ENCODE measurements at places on chromosomes 13 and 19. TPM values are rescaled to one million over a fixed set of nuclear protein-coding genes. Genes with fewer than 3 reads are reported as not detected.

Gene ZIK1
- total RNA-seq, result 38.5 TPM

Gene UHRF1
- total RNA-seq, result 66.6 TPM

GRCh38 chr19:2867025-2867991 is at the start of gene ZNF556:
ZNF556 (plus strand) TSS chr19:2867335; CDS start chr19:2867422, 87 bp downstream.
- DNase-seq, result no peak

- DNase-seq, result no peak
Observed at GRCh38 chr13:40447857-40448256, 218.6 kb downstream of the FOXO1 start.

DNA sequence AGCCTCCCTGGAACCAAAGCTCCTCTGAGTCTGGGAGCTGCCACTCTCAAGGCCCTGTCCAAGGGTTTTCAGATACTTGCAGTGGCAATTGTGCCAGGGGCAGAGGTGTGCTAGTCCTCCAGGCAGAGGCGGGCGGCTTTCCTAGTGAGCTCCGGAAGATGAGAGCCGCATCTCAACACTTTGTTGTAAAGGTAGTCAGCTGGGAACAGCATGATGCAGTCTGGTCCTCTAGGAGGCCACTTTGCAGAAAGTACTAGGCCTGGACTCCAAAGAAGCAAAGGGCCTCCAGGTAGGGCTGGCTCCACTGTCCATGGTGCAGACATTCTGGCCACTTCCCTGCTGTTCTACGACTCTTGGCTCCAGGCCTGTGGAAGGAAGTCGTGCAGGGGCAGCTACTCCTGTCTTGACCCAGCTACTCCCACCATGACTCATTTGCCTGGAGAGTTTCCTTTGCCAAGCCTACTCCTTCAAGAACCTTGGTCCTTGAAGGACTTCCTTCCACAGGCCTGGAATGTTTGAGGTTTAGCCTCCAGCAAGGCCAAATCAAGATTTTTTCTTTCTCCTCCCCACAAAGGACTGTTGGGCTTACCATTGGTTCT is 9.9 kb upstream of the ZNF536 start:
- no peak for DNase-seq

DNA sequence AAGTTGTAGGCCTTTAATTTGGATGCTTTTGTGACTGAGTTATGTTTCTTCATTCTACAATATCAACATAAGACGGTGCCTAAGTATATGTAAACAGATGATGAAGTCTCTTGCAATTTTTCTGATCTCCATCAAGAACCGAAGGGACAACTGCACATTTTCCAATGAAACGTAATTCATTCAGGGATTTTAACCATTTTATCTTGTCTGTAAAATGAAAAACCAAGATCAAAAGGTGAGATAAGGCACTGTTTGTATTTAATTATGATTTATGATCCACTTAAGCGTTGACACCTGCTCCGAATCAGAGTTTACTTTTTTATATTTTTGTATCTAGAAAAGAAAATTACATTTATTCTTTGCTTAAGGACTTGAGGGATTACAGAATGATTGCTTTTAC is 556.8 kb upstream of the ARGLU1 start:
- no peak for DNase-seq

DNA sequence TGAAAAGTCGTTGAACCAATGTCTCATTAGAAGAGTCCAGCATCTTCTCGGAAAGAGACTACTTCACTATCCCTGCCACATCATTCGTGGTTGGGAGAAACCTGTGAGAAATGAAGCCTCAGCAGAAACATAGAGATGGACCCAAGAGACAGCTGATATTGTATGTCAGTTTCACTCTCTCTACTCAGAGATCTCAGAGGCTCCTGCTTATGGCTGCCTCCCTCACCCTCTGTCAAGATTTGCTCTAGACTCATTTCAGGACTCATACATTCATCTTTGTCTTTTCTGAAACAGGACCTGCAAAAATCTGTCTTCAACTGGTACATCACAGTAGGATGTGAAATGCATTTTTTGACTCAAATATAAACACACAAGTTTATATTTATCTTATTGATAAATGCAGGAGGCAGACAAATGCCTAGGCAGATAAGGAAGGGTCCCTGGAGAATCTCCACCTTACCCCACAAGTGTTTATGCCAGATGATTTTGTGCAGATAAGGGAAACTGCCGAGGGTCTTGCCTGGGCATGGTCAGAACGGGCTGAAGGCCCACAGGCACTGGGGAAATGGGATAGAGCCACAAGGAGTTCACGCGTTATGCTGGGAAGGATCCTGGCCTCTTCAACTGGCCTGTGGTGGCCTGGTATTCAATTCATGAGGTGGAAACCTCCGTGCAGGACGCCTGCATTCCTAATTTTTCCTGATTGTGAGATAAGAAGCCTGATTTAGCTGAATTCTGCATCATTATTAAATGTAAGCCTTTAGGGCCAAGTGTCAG is 1834.0 kb upstream of the PCDH20 start:
- DNase-seq, result no peak

GRCh38 chr13:51003642-51004041 is 94.1 kb downstream of the RNASEH2B start:
- no peak for DNase-seq

GRCh38 chr19:43767316-43767715 is 12.6 kb upstream of the SMG9 start:
- DNase-seq, result no peak

DNA sequence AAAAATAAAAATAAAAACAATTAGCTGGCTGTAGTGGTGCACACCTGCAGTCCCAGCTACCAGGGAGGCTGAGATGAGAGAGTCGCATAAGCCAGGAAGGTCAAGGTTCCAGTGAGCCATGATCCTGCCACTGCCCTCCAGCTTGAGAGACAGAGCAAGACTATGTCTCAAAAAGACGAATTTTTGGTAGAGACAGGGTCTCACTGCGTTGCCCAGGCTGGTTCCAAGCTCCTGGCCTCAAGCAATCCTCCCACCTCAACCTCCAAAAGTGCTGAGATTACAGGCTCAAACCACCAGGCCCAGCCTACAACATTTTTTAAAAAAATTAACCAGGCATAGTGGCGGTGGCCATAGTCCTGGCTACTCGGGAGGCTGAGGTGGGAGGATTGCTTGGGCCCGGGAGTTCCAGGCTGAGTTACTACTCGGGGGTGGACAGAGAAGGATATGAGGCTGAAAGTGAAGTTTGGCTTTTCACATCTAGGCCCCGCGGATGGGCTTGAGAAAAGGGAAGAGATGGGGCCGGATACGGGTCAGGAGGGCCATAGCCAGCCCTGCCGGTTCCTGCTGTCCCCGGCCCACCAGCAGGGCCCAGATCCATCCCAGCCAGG is 10.2 kb downstream of the NDUFA11 start:
- DNase-seq, result no peak

DNA sequence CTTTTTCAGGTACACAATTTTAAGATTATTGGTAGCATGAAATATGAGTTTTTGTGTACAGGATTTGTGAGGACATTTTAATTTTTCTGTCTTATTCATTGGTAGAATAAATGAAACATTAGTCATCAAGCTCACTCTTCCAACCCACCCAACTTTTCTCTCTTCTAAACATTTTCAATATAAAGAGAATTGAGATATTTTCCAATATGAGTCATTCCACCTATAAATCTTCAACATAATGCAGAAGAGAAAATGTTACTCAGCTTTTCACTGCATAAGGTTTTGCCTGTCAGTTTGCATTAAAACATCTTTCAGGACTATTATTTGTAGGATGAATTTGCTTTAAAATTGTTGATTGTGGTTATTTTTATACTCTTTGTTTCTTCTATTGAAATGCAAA is 330.7 kb downstream of the PCDH20 start:
- DNase-seq, result no peak

DNA sequence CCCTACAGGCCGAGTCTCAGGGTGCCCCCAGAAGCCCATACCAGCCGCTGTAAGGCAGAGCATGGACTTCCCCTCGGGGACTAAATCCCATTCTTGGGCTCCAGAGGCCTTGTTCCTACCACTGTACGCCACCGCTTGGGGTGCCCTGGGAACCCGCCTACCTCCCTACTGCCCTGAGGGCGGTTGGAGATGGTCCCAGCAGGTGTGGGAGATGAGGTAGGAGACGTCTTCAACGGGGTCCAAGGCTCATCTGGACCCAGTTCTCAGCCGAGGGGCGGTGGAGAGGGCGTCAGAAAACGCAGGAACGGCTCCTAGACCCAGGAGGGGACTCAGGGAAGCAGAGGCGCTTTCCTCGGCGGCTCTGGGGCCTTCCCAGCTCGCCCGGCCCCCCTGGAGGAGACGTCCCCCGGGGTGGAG is 833 bp upstream of the ZIK1 start:
- no peak for DNase-seq

DNA sequence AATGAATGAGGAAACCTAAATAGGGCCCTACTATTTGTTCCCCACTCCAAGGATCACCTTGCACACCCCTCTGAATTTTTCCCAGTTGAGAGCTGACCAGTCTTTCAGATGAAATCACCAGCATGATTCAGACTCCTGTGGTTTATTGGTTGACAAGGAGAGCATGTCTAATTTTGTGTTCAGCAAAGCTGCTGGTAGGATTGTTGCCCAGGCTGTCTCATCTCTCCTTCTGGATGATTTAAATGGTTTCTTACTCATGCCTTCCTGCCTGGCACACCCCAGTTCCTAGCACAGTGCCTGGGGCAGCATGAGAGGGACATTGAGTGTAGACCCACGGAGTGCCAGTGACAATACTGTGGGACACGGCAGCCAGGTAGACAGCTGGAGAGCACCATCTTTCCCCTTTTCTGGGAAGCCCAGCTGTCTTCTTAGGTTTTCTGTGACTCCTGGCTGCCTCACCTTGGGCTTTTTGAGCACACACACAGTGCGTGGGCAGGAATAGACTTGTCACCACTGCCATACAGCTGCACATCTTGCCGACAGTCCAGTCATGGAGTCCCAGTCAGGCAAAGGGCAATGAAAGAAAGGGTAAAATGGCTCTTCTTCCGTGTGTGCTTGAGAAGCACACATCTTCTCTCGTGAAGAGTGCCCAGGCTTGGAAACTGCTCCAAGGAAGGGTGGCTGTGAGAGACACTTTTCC is 12.3 kb downstream of the FGF9 start:
- no peak for DNase-seq

GRCh38 chr19:6440905-6441304 is 7.3 kb upstream of the SLC25A41 start:
- DNase-seq, result no peak

- DNase-seq, result no peak
Observed at GRCh38 chr19:42201489-42202289, 15.8 kb downstream of the DEDD2 start.

All from H1 (cell line).